ENCODE measurements at places on chromosomes 11 and 22.

GRCh38 chr11:132643239-132643638, 889.1 kb downstream of the OPCML start:
- no peak for DNase-seq

- no peak for DNase-seq
Observed at GRCh38 chr22:39763276-39763675, 130.3 kb downstream of the ENTHD1 start.

- DNase-seq = peak; percentile 78
Observed at GRCh38 chr11:20368438-20368837, 4.9 kb downstream of the HTATIP2 start.

DNA sequence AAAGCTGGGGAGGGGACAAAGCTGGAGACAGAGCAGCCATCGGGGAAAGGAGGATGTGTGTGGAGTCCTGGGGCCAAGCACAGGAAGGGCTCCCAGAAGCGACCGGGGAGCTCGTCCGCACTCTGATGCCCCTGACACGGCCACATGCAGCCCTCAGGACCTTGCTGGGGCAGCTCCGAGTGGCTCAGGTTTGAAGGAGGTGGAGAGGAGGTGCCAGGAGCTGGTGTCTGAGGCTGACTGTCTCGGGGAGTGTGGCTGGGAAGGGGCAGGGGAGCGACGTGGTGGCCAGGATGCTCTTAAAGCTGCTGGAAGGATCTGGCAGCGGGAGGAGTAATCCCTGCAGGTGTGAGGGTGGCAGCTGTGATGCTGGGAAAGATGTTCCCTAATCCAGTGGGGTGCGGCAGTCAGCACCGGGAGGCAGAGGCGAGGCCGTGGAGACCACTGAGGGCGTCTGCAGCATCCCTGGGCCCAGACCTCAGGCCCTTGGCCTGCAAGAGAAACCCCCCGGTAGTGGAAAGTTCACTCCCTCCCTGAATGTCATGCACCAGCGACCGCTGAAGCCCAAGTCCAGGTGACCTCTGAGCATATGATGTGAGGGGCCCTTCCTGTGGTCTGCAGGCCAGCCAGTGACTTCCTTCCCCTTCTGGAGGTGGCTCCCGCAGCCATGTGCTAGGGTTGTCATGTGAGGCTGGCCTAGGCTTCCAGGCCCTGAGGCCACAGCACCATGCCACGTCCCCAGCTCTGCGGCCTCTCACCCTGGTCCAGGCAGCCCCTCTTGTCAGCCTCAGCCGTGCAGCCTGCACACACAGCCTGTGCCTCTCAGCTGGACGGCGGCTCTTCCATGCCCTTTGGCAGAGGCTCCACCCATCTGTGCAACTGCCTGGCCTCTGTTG, 17.2 kb upstream of the CTSD start:
- DNase-seq = no peak

DNA sequence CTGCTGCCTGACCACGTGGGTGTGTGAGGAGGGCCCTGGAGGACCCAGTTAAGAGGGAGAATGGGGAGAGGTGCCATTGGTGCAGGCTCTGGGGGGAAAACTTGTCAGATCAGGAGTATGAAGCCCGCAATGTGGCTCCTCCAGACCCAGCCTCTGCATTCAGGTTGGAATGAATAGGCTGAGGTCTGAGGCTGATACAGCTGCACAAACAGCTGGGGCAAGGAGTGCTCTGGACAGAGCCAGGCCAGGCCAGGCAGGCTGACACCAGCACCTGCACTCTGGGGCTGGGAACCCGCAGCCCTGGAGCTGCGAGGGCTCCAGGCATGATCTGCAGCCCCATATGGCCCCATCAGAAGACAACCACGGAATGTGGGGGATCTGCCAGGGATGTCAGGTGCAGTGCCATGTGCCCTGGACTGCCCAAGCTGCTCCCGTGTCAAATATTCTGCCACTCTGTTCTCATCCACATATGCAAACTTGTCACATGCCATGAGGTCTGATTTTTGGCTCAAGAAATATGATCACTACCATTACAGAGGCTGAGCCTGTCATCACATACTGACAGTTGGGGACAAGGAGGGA, 27.2 kb upstream of the KCNJ11 start:
- DNase-seq = no peak

GRCh38 chr22:47046411-47047065, 284.1 kb downstream of the TBC1D22A start:
- no peak for DNase-seq

- no peak for DNase-seq
Observed at GRCh38 chr22:49116486-49117120, 711.1 kb downstream of the BRD1 start.
